ENCODE measurements at places on chromosomes 16 and 17. TPM values are rescaled to one million over a fixed set of nuclear protein-coding genes. Genes with fewer than 3 reads are reported as not detected.
A peak's percentile ranks its signal among the peaks of the same experiment; 100 is the strongest.

DNA sequence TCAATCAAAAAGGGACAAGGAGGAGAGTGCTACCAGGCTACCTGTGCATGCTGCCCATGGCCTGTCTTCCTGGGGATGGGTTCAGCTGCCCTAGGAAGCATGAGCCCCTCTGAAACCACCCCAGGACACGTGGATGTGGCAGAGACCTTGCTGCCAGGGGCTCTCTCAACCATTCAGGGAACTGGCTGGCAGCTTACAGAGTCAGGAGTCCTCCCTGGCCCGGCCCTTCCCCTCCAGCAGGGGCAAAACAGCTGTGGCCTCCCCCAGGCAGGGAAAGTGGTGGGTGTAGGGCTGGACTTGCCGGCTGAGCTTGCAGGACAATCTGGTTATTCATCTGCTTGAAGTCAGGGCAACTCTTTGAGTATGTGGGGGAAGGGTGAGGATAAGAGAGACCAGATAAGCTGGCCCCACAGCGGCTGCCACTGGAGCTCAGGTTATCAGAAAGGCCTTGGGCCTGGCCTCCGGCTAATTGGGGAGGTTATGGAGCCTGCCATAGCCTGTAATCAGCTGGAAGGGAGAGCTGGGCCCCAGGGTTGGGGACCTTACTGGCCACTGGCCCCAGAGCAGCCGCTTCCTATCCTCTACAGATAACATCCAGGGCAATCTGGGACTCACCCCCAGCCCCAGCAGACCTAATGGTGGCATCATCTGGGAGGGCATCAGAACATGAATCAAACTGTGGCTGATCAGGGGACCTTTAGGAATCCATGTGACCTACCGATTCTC is 5.6 kb upstream of the TBX2 start:
- H3K4me3 ChIP-seq: no peak overlapping the region
- no peaks in the 10 kb centered on the region for H3K27me3 ChIP-seq
- H3K4me1 ChIP-seq: peaks cover 17% of the 10 kb centered on the region
- no peaks in the 10 kb centered on the region for H3K36me3 ChIP-seq
- no peak overlapping the region for H3K27ac ChIP-seq
- no peak for DNase-seq

DNA sequence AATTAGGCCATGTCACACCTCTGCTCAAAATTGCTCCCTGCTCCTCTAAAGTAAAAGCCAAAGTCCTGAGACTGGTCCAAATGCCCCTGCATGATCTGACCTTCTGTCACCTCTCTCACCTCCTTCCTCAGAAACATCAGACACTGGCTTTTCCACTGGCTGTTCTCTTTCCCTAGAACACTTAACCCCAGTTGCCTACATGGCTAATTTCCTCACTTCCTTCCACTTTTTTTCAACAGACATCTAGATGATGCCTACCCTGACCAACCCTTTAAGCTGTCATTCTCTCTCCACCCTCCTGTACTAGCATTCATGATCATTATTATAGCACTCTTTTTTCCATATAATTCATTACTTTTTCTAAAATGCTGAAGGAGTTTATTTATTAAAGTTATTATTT is 31.0 kb downstream of the CCT6B start:
- no peak for DNase-seq
- H3K36me3 ChIP-seq: no peaks in the 10 kb centered on the region
- no peaks in the 10 kb centered on the region for H3K4me1 ChIP-seq
- no peak overlapping the region for H3K27ac ChIP-seq

GRCh38 chr17:67588326-67588725 is 129.4 kb upstream of the NOL11 start:
- H3K4me3 ChIP-seq: no peak overlapping the region
- DNase-seq: no peak
- no peaks in the 10 kb centered on the region for H3K36me3 ChIP-seq
- no peaks in the 10 kb centered on the region for H3K27me3 ChIP-seq

DNA sequence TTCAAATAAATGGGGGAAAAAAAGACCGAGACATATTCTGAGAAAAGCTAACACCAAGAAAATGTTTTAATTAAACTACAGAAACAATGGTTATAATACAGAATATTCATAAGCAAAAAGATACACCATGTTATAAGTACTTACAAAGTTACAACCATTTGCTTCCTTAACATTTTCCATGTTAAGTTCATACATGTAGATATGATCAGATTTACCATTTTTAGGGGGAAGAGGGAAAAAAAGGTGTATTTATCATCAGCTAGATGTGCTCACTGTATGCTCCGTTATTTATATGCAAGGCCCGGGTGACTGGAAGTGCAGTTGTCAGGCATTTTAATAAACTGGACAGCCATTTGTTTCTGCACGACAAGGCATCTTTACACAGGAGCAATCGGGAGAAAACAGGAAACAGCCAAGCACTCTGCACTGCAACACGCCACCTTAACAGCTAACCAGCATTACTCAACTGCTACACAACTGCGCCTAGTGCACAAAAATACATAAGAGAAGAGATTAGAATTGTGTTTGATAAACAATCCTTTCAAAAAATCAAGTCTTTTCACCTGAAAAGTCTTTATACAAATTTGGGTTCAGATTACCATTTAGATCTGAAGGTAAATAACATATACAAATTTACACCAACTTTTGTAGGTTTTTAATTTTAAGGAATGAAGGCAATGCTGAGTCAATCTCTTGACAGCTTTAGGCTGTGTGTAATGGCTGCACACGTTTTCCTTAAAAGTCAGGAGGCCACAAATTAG is 2.9 kb downstream of the SRSF2 start:
- H3K36me3 ChIP-seq: peaks cover 46% of the 10 kb centered on the region
- peak overlapping the region; percentile 96 for H3K27ac ChIP-seq
- H3K27me3 ChIP-seq: no peaks in the 10 kb centered on the region

Gene PTGES3L
- 0.94 TPM for total RNA-seq

DNA sequence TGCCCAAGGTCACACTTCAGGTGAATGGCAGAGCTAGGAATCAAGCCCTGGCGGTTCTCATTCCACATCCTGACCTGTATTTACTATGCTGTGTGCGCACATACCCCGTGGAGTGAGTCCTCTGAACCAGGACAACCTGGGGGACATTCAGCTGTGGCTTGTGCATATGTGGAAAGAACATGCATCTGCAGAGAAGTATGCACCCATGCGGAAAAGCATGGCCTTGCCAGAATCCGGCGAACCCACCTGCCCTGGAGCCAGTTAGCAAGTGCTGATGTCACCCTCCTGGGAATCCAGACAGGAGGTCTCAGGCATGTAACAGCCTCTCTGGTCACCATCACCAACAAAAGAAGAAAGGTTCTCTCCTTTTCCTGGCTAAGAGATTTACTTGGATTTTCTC is 1.9 kb downstream of the RASL10B start:
- H3K27ac ChIP-seq: no peak overlapping the region
- H3K4me3 ChIP-seq: no peak overlapping the region
- no peak for DNase-seq
- H3K27me3 ChIP-seq: no peaks in the 10 kb centered on the region

Gene SGSH
- 31.1 TPM for total RNA-seq

Gene BCL6B
- total RNA-seq: not detected

DNA sequence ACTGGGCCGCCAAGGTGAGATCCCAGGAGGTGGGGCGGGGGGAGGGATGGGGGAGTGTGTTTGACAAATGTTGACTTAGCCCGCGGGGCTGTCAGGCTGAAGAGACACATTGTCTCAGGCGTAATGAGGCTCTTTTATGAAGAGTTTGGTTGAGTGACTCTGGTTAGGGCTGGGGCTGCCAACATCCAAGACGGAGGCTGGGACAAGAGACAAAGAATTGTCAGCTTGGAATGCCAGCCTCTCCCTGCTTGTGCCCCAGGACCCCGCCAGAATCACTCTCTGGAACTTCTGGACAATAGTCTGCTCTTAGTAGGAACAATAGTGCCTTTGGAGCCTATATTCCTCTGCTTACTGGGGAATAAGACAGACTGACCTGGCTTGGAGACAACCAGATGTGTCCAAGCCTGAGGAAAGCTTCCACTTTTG is 24.0 kb downstream of the PCTP start:
- H3K27ac ChIP-seq: no peak overlapping the region
- DNase-seq: no peak
- no peaks in the 10 kb centered on the region for H3K36me3 ChIP-seq
- H3K4me3 ChIP-seq: no peak overlapping the region
- no peaks in the 10 kb centered on the region for H3K27me3 ChIP-seq

Gene RSAD1
- 35.7 TPM for total RNA-seq

- H3K27ac ChIP-seq: no peak overlapping the region
- no peaks in the 10 kb centered on the region for H3K27me3 ChIP-seq
- H3K4me1 ChIP-seq: no peaks in the 10 kb centered on the region
- DNase-seq: no peak
Measured at GRCh38 chr16:48517493-48517892, 92.5 kb downstream of the N4BP1 start.

Gene EME1
- total RNA-seq: 2.2 TPM

DNA sequence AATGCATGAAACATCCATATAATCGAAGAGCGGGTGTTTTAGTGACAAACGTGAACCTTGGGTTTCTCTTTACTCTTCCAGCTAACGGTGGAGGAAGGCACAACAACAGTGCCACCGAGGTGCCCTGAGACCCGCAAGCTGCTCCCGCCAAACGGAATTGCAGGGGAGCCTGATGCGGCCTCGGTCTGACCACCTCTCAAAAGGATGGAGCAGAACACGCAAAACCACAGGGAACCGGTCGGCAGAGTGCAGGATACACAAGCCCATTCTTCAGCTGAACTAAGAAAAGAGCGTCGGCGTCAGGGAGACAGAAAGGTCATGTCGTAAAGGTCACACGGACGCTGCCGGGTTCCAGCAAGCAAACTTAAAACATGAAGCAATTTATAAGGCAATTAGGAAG is 109.5 kb upstream of the ZNF750 start:
- no peaks in the 10 kb centered on the region for H3K36me3 ChIP-seq
- no peak overlapping the region for H3K4me3 ChIP-seq
- H3K27ac ChIP-seq: no peak overlapping the region
- no peaks in the 10 kb centered on the region for H3K27me3 ChIP-seq

Data from naive thymus-derived CD4-positive, alpha-beta T cell (primary cell).